ENCODE measurements at places on chromosomes 6 and 20. TPM values are rescaled to one million over a fixed set of nuclear protein-coding genes. Genes with fewer than 3 reads are reported as not detected.

Gene SYNGAP1
- 74.1 TPM for total RNA-seq

Gene BMP6
- total RNA-seq: 1.8 TPM

Gene CAP2
- total RNA-seq: 9.3 TPM

Gene OXT
- 1.2 TPM for total RNA-seq

Gene ANGPT4
- not detected for total RNA-seq

Gene NTSR1
- total RNA-seq: not detected

Gene KIF25
- not detected for total RNA-seq

Gene E2F1
- total RNA-seq: 32.8 TPM

Gene BMP2
- 17.9 TPM for total RNA-seq

Gene COL20A1
- 0.36 TPM for total RNA-seq

Gene TGM2
- total RNA-seq: 28.6 TPM

Gene TRAPPC3L
- 0.27 TPM for total RNA-seq

Gene PAK5
- total RNA-seq: 0.69 TPM

Gene ANKRD66
- 0.34 TPM for total RNA-seq

Gene PCMTD2
- 85.1 TPM for total RNA-seq

Gene RSPH3
- total RNA-seq: 9.7 TPM

DNA sequence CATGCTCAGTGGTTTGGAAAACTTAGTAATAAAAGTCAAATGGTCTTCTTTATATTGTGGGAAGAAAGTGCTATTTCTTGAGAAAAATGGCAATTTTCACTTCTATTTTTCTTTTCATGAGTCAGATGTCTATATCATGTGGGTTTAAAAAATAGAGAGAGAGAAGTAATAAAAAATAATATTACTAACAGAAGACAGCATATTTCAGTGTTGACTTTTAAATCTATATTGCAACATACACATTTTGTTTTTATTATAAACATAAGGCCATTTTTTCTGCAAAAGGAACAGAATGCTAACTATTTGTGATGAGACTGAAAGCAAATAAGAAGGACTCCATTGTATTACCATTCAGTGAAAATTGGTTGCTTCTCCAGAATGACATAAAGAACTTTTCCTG is 135.1 kb upstream of the CNR1 start:
- DNase-seq: no peak

DNA sequence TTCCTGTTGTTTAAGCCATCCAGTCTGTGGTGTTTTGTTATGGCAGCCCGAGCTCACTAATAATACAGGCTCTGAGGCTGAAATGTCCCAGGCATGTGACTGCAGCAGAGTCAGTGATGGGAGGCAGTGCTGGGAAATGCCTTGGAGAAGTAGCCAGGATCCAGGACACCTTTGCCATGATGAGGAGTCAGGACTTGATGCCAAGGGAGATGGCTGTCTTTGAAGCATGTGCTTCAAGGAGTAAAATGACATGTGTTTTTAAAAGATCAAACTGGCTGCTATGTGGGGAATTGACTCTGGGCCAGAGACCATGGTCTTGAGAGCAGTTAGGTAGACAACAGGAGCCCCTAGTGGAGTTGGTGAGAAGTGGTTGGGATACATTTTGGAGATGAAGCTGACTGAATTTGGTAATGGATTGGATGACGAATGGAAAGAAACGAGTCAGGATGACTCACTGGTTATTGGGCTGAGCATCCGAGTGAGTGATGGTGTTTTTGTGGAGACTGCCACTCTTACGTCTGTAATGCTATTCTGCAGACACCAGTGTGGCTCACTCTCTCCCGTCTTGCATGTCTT is 322.2 kb downstream of the PLCB1 start:
- DNase-seq: no peak

DNA sequence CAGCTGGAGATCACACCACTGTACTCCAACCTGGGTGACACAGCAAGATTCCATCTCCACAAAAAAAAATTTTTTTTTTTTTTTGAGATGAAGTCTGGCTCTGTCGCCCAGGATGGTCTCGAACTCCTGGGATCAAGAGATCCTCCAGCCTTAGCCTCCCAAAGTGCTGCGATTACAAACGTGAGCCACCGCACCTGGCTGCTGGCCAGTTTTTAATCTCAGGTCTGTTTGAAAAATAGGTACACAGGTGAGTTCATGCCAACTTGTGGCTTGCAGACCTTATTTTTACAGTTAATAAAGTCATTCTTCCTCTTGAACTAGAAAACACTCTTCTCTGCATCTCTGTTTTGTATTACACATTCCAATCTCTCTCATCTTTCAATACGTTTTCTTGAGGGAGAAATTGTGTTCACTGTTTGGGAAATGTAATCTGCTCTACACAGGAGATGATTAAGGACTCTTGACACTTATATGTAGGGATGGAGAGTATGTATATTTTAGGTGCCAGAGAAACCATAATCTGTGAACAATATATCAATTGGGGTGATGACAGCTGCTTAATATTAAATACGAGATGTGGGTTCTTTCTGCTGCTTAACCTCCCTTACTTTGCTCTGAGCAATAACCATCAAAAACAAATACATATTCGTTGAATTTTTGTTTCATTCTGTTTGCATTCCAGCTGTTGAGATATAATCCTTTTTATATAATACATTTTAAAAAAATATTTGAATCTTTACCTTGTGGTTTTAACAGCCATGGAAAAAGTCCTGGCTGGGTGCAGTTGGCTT is 17.7 kb upstream of the RIPOR3 start:
- no peak for DNase-seq

GRCh38 chr6:41247288-41247865 is 19.2 kb downstream of the TREML4 start:
- DNase-seq: no peak

GRCh38 chr6:119346936-119347335 is 2.6 kb downstream of the MAN1A1 start:
- DNase-seq: no peak

DNA sequence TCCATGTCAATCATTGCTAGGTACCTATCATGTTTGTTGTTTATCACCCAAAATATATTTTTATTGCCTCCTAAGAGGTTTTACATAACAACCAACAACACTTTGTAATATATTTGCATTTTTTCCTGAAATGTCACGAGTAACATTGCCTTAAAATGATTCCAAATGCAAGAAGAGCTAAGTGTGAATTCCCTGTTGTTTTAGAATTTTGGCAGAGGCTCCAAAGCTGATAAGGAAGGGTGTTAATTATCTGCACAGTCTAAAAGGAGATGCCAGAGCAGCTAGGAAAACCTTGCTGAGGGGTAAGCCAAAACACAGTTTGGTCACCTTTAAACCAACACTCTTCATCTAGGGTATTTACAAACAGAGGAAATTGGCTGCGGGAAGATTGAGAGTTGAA is 201.9 kb upstream of the KCNQ5 start:
- DNase-seq: no peak

DNA sequence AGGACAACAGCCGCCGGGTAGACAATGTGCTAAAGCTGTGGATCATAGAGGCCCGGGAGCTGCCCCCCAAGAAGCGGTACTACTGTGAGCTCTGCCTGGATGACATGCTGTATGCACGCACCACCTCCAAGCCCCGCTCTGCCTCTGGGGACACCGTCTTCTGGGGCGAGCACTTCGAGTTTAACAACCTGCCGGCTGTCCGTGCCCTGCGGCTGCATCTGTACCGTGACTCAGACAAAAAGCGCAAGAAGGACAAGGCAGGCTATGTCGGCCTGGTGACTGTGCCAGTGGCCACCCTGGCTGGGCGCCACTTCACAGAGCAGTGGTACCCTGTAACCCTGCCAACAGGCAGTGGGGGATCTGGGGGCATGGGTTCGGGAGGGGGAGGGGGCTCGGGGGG is 16.7 kb upstream of the ZBTB9 start:
- DNase-seq: no peak

DNA sequence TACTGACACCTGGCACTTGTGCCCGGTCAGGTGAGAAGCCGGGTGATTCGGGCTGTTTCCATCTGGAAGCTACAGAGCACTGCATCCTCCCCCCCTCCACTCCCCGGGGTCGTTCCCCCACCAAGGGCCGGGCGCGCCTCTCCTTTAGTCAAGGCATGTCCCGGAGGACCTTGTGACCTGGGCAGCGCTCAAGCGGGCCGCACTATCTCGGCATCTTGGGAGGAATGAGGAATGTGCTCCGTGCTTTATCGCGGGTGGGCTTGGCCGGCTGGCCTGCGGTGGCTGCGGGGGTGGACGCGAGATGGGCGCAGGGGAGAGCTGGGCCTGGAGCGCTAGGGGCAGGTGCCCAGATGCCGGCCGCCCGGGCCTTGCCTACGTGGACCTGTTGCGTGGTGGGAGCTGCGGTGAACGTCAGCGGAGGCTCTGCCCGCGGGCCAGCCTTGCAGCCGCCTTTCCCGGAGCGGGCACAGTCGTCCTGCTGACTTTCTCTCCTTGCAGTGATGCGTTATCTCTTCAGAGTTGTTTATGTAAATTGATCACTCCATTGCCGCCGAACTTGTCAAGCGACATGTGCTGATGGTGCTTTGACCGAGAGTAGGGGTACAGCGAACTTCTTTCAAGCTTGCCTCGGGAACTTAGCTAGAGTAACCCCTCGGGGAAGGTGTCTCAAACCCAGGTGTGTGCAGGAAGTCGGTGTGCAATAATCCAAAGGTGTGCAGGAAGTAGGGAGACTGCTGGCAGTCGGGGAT is 1.1 kb downstream of the LRRC1 start:
- DNase-seq: no peak

DNA sequence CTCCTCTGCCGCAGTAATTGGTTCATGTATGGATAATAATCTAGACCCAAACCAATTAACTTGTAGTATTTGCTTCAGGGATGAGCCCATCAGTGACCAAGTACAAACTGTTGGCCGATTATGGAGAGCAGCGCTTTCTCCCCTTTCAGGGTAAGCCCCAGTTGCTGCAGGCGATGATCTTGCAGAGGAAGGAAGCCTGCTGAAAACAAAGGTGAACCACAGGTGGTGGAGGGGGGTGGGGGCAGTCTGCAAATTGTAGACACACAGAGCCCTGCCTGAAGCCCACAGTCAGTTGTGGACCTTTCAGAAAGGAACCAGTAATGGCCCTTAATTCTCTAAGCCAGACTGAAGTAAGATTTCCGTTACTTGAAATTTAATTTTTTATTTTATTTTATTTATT is 167.9 kb upstream of the JARID2 start:
- no peak for DNase-seq

DNA sequence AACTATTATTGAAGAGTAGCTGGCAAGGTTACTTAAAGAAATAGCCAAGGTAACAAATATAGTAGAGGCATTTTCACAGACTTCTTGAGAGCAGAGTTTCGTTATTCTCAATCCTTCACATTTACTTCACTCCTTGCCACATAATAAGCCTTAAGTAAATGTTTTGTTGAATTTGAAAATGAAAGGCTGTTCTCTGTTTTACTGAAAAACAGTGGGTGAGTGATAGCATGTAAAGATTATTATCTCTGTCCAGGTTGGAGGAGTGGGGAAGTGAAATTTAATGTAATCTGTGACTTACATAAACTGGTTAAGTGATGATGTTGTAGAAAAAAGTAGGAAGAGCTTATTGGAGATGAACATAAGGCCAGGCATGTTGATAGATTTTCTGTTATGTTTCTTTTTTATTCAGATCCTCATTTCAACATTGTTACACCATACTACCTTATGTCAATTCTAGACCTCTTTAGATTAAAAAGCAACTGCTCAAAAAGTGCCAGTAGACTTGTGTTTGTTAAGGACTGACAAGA is 55.0 kb downstream of the QKI start:
- DNase-seq: no peak

DNA sequence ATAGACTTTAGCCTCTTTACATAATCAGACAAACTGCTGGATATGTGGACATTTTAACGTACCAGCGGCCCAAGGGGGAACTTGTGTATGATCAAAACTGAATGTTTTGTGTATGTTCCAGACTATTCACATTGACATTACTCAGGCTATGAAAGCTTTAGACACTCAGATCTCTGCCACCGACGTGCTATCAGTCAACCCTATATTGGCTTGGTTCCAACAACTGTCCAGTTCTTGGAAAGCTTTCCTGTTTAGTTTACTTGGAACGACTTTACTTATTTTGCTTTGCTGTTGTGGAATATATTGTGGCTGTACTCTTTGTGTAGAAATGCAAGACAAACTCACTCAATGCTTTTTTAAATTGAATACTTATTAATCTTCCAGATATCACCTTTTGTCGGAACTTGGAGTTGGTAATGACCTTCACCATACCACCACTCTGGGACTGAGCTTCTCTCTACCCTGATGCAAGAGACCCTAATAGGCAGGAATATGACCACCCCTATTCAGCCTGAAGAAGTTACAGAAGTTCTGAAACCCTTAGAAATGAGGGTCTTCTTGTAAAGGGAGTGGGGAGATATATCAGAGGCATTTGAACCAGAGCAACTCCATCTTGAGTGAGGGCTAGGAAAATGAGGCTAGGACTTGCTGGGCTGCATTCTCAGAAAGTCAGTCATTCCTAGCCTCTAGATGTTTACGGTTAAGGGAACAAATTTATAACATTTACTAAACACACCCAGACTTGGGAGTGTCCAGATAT is 49.0 kb upstream of the PAX1 start:
- DNase-seq: no peak

GRCh38 chr20:10928841-10929421 is 255.1 kb upstream of the JAG1 start:
- no peak for DNase-seq

- no peak for DNase-seq
These were observed 866.8 kb upstream of the FLRT3 start for GRCh38 chr20:15204234-15204633.

DNA sequence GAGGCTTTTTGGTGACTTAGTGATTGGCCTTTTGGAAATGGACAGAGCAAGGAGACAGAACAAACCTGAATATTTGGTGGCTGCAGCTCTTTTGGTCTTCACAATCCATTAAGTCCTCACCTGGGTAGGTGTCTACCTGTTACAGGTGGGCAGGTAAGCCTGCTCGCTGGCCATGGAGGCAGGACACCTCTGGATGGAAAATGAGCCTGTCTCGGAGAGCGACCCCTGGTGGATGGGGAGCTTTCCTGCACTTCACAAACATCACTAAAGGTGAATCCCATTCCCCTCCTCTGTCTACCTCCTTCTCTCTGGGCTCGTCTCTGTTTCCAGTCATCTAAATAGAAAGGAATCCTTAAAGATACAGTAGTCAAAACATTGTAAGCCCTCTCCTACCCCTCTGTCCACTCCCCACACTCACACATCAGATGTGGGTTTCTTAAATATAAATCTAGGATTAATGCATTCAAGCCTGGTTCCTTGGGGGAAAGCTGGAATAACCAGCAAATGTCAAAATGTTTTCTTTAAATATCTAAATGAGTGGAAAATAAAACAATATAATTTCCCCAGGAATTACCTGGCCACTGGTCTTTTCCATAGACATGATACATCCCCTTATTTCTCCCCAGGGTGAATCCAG is 304.9 kb downstream of the CDH26 start:
- no peak for DNase-seq

- no peak for DNase-seq
These were observed 15.0 kb downstream of the CALHM6 start for GRCh38 chr6:116476002-116476678.

Data from type B pancreatic cell (in vitro differentiated cells).